ENCODE measurements at places on chromosomes 2 and 18. TPM values are rescaled to one million over a fixed set of nuclear protein-coding genes. Genes with fewer than 3 reads are reported as not detected.

- DNase-seq = no peak
Observed at GRCh38 chr18:70172225-70172624, 33.3 kb downstream of the RTTN start.

GRCh38 chr18:31450409-31450808, 2.9 kb downstream of the DSG3 start:
- DNase-seq = no peak

The LDLRAD4 gene
- total RNA-seq = 35.4 TPM

The VWC2L gene
- not detected for total RNA-seq

DNA sequence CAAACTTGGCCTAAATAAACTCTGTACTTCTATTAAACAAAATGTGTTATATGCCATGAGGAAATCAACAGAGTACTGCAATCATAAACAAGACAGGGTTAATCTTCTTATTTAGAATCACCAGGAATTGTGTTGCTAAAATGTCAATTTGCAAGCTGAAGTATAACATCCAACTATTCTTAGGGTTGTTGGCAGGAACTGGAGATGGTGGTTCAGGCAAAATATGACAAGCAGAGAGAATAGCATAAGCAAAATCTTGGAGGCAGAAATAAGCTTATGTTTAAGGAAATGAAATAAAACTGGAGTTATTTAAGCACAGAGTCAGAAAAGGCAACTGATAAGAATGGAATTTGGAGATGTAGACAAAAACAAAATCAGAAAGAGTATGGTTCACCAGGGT, 463.8 kb upstream of the SLC8A1 start:
- no peak for DNase-seq

The C2orf80 gene
- total RNA-seq = not detected

The PDCD1 gene
- 0.60 TPM for total RNA-seq

GRCh38 chr18:73549236-73549635, 598.4 kb downstream of the FBXO15 start:
- DNase-seq = no peak

- DNase-seq = no peak
Observed at GRCh38 chr2:75846683-75847190, 136.0 kb upstream of the GCFC2 start.

DNA sequence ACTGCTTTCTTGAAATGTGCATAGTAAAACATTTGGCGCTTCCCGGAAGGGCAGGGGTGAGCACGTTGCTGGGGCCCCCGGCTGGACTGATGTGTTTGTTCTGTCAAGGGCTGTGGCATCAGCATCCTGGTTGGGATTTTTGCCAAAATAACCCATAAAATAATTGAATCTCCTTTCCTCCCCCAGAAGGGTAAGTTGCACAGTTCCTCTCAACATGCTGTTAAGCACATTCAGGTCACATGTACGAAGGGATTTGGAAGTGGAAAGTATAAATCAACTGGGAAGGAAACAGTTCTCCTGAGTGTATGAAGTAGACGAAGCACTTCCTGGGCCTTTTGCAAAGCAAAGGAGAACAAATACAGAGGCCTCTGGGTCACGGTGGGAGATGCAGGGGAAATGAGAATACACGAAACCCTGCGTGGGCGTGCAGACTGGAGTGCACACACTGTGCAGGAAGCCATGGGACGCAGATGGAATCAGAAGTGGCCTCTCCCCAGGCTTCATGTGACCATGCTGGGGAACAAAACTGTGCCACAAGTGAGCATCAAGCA, 183.9 kb downstream of the LPIN1 start:
- no peak for DNase-seq

- DNase-seq = no peak
Observed at GRCh38 chr2:235394278-235394828, 99.5 kb upstream of the AGAP1 start.

DNA sequence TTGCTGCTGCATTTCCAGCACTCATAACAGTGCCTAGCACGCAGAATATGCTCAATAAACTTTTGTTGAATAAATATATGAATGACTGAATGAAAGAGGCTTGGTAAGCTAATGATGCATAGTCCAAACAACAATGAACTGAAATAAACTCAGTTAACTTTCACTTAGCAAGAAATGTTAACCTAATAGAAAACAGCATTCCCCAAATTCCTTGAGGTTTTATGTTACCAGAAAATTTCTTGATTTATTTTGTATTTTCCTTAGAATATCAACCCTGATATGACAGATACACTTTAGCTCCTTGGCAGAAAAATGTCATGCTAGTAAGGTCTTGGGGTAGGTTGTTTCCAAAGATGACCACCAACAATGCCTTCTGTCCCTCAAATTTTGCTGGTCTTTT, 217.4 kb downstream of the KCNE4 start:
- no peak for DNase-seq

The RETSAT gene
- 40.2 TPM for total RNA-seq

DNA sequence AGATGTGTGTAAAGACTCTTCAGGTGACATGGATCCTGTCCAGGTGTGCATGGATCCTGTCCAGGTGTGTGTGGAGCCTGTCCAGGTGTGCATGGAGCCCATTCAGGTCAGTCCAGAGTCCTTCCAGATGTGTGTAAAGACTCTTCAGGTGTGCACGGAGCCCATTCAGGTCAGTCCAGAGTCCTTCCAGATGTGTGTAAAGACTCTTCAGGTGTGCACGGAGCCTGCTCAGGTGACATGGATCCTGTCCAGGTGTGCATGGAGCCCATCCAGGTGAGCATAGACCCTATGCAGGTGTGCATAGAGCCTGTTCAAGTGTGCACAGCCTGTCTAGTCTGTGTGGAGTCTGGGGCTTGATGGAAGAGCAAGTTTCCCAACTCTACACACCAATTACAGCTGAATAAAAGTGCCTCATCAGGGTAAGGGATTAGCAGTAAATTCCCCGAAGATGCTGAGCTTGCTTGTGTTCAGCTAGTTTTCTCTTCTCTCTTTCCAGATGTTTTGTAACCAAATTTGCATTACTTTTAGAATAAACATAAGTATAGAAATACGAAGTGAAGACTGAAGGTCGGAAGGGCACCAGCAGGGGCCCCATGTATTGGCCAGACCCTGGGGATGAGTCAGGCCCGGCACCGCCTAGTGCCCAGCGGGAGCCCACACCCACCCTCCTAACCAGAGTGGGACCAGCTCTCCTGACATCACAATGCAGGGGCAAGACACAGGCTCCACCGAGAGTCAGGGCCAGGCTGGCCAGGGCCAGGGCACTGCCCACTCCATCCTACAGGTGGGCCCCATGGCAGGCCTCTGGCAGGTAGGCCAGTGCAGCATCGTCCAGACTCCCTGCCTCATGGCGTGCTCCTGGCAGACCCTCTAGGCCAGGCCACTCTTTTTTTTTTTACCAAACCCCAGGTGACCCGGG, 38.6 kb upstream of the GPC1 start:
- no peak for DNase-seq

DNA sequence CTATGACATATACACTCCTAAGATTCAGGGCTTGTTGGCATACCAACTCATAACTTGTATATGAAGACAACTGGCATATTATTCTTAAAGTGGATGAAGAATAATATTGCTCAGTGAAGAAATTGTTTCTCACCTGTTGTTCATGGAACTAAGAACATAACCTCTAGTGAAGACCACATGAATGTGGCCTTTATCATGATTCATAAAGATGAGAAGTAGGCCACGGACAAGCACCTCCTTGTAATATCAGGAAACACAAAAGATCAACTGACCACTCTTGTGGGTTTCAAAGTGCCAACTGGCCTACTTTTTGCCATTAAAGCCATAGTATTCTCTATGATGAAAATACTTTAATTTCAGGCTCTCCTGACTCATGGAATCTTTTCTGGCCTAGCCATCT, 407.4 kb downstream of the GRB14 start:
- DNase-seq = no peak

The ANKRD29 gene
- total RNA-seq = 5.4 TPM

- peak; percentile 58 for DNase-seq
Observed at GRCh38 chr2:88187038-88187676, 17.0 kb downstream of the THNSL2 start.

DNA sequence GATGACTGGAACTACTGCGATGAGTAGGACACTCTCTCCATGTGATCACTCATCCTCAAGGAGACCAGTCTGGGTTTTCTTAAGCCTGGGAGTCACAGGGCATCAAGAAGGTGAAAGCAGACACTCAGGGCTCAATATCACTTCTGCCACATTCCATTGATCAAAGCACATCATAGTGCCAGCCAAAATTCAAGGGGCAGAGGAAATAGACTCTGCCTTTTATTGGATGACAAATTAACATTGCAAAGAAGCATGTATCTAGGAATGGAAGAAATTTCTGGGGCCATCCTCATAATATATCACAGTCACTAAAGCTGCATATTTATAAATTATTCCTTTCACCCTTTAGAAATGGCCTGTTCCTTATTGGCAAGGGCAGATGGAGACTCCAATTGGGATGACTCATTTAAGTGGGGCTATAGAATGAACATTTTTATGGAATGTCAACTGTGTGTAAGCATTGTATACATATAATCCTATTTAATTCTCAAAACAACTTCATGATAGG, 114.8 kb upstream of the CDC42EP3 start:
- no peak for DNase-seq

Measured in heart left ventricle (tissue), 16 donors.